Activated CD4-positive, alpha-beta T cell treated with anti-CD3 and anti-CD28 coated beads, Interleukin-2, amount 50 U/mL, for 48 hours (primary cell): ENCODE measurements at places on chromosomes 5 and 9.

GRCh38 chr9:74379718-74380117, 117.4 kb upstream of the RORB start:
- DNase-seq: peak; percentile 4

GRCh38 chr9:134968011-134968822, 50.5 kb upstream of the FCN1 start:
- DNase-seq: no peak

- no peak for DNase-seq
Observed at GRCh38 chr9:4170231-4170630, 129.6 kb downstream of the GLIS3 start.

DNA sequence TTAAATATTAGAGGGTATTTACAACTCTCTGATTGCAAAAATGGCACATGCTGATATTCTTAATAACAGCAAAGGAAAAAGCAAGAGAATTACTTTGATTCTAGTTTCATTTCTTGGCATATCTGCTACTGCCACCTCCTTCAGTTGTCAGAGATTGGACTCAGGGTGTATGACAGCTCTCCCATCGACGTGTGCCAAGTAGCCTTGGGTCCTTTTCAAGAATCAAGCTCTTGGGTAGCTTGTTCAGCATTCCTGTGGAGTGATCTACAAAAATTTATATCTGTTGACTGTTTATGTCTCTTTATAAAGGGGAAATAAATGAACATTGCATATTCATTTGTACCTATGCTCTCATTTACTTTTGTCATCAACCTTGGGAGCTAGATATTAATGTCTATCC, 315.6 kb downstream of the PRR16 start:
- DNase-seq: no peak

GRCh38 chr9:131423171-131423581, 29.3 kb downstream of the PRRC2B start:
- no peak for DNase-seq
